ENCODE measurements at places on chromosomes 4 and X.

DNA sequence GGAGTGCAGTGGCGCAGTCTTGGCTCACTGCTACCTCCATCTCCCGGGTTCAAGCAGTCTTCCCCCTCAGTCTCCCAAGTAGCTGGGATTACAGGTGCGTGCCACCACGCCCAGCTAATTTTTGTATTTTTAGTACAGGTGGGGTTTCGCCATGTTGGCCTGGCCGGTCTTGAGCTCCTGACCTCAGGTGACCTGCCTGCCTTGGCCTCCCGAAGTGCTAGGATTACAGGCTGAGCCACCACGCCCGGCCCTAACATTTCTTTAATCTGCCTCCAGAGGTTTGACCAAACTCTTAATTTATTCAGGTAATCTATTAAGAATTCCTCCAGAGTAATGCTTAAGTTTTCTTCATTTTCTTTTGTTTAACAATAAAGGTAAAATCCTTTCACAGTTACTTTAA lies 171.0 kb downstream of the RAPGEF2 start:
- DNase-seq = no peak

GRCh38 chr4:57053508-57053907 lies 56.7 kb downstream of the IGFBP7 start:
- no peak for DNase-seq

DNA sequence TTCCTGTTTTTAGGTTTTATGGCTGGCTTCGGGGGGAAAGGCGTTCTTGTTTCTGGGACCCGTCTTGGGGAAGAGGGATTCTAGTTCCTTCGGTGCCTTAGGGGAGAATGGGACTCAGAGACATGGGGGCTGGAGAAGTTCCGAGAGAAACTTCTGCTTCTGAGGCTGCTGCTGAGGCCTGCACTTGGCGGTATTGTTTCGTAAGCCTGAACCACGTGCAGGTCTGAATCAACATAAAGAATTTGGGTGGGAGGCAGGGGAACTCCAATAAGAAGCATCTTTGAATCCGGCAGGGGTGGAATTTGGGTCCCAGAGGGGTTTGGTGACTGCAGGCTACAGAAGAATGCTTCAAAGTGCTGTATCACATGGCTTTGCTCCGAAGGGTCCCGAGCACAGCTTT lies 15.1 kb downstream of the XG start:
- DNase-seq = no peak

DNA sequence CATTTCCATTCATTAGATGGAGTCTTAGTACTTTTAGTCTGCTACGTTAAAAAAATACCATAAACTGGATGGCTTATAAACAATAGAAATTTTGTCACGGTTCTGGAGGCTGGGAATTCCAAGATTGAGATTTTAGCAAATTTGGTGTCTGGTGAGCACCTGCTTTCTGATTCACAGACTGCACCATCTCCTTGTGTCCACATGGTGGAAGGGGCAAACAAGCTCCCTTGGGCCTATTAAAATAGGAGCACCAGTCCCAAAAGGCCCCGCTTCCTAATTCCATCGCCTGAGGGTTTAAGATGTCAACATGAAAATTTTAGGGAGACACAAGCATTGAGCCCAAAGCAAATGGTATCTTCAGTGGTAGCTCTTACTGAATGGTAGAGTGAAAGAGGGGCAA lies 120.5 kb upstream of the MAP9 start:
- no peak for DNase-seq

GRCh38 chr4:158397781-158398180 lies 123.9 kb upstream of the RXFP1 start:
- DNase-seq = no peak

GRCh38 chrX:116417214-116417613 lies 19.2 kb upstream of the SLC6A14 start:
- DNase-seq = no peak

DNA sequence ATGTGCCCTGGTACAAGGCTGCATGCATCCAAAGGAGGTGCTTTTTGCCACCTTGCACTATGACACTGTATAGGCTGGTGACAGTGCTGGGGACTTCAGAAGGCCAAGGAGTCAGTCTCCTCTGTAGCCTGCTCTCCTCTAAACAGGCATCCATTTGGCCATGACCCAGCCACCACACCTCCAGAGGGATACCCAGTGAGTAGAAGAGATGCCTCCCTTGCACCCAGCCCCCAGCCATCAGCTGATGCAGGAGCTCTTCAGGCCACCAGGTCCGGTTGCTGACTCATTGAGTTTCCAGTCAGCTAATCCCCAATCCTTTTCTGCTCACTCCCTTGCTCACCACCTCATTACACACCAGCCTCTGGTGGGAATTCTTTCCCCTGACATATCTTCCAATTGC lies 99.8 kb downstream of the PJA1 start:
- no peak for DNase-seq

DNA sequence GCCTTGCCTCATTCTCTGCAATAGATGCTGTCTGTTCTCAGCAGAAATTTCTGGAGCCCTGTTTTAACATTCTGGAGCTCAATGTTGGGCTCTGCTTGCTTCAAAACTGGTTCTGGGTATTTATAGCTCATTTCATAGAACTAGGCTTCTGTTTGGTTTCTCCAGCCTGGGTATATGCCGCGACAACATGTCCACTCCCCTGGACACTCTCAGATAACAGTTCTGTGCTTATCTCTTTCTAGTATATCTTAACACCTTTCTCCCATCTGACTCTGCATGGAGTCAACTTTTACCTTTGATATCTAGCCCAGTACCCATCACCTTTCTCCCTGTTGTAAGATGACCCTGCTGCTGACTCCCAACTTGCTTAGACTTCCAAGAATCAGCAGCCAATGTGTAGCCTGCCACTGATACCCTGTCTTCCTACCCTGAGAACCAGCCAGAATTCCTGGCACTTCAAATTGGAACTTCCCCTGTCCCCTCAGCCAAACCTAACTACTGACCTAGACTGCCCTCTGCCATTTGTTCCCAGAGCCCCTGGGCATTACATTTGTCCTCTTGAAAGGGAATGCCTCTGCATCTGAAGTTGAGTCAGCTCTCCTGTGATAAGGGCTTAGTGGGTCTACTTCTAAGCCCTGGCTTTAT lies 20.6 kb downstream of the PAGE1 start:
- no peak for DNase-seq

- DNase-seq = no peak
These were observed 122.2 kb upstream of the PRKG2 start for GRCh38 chr4:81337211-81337610.

GRCh38 chr4:119682099-119682498 lies 53.5 kb upstream of the PDE5A start:
- no peak for DNase-seq

- no peak for DNase-seq
These were observed 44.6 kb downstream of the CXorf58 start for GRCh38 chrX:23952391-23952790.

- DNase-seq = no peak
These were observed 131.8 kb downstream of the ENOX2 start for GRCh38 chrX:130771230-130771629.
